ENCODE measurements at places on chromosomes 1 and 21.
A peak's percentile ranks its signal among the peaks of the same experiment; 100 is the strongest.

DNA sequence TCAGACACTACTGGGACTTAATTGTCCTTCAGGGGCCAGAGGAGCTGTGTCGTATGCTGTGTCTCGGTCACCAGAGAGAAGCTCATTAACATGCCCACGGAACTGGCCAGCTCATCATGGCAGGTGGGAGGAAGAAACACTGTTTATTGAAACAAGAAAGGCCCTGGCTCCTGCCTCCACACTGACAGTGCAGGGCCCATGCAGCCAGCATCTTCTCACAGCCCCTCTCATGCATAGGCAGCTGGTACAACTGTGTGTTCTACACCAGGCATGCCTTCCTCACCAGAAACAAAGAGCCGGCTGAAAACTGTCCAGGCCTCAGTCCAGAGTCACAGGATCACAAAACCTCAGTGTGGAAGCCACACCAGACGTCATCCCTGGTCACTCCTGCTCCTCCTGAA, 106.0 kb downstream of the UBE2U start:
- no peak overlapping the region for H3K4me3 ChIP-seq
- DNase-seq = no peak
- H3K27ac ChIP-seq = peak overlapping the region; percentile 79
- H3K4me1 ChIP-seq = peaks cover 17% of the 10 kb centered on the region
- no peaks in the 10 kb centered on the region for H3K36me3 ChIP-seq

GRCh38 chr1:2212532-2213491, 15.3 kb upstream of the SKI start:
- no peaks in the 10 kb centered on the region for H3K36me3 ChIP-seq
- peaks cover 70% of the 10 kb centered on the region for H3K4me1 ChIP-seq
- H3K4me3 ChIP-seq = peak overlapping the region; percentile 40
- DNase-seq = peak; percentile 96

DNA sequence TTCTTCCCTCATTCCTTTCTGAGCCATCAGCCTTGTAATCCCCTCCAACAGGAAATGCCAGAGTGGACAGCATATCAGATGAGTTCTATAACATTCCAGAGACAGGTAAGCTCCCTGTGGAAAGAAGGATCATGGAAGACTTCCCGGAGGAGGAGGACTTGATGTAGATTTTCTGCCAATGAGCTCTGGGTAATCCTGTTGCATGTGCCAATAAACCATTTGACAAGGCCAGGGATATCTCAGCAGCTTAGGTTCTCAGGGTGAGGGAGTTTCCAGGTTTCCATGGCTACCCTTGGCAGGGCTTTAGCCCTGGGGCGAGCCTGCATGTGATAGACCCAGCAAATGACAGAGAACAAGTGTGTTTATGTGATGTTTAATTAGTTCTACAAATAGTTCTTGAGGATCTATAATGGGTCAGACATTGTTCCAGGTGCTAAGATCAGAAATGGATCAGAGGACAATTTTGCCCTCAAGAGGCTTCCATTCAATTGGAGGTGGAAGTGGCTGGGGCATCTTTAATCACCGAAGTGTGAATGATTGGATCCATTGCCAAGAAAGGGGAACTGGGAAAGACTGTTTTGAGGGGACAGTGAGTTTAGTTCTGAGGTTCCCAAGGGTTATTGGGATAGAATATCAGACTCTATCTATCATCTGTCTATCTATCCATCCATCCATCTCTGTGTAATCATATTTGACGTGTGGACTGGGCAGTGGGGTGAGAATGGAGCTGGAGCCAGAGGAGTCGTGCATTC, 6.9 kb downstream of the PLA2G5 start:
- no peaks in the 10 kb centered on the region for H3K36me3 ChIP-seq
- DNase-seq = no peak
- no peak overlapping the region for H3K4me3 ChIP-seq
- no peaks in the 10 kb centered on the region for H3K4me1 ChIP-seq

DNA sequence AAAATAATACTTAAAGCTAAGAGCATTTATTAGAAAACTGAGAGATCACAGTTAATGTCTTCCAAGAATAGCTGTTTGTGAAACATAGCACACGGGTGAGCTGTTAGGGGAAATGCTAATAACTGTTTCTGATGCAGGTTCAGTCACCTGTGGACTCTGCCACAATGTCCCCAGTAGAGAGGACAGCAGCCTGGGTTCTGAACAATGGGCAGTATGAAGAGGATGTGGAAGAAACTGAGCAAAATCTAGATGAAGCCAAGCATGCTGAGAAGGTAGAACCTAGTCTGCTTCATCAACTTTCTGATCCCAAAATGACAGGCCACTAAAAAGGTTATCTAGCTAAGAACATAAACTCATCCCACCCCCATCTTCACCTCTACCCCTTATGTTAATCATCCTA, 32.6 kb downstream of the CLEC20A start:
- no peak for DNase-seq
- no peak overlapping the region for H3K4me3 ChIP-seq
- no peaks in the 10 kb centered on the region for H3K27me3 ChIP-seq
- H3K36me3 ChIP-seq = peaks cover 36% of the 10 kb centered on the region
- H3K4me1 ChIP-seq = no peaks in the 10 kb centered on the region

- no peak overlapping the region for H3K4me3 ChIP-seq
- no peaks in the 10 kb centered on the region for H3K36me3 ChIP-seq
- H3K27me3 ChIP-seq = no peaks in the 10 kb centered on the region
- H3K4me1 ChIP-seq = peaks cover 57% of the 10 kb centered on the region
- H3K27ac ChIP-seq = peak overlapping the region; percentile 69
Observed at GRCh38 chr1:16189003-16189402, 23.4 kb downstream of the ARHGEF19 start.

DNA sequence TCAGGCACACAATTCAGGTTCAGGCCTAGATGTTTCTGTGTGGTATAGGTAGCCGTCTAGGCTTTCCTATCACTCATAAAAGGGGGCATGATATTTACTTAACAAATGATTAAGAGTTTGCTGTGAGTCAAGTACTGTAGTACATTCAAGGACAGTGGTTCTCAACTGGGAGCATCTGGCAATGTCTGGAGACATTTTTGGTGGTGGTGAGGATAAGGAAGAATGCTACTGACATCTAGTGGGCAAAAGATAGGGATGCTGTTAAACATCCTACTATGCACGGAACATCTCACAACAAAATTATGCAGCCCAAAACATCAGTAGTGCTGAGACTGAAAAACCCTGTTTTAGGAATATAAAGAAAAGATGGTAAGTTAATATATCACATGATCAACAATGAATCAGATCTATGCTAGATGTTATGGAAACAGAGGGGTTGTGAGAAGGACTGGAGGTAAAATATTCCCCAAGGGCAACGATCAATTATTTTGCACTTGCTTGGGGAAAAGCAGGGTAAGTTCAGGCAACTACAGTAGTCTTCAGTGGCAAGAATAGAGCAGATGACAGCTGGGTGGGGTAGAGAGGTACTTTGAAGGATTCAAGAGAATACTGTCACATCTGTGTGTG, 4.9 kb downstream of the DNTTIP2 start:
- no peak overlapping the region for H3K4me3 ChIP-seq
- DNase-seq = no peak

- no peaks in the 10 kb centered on the region for H3K4me1 ChIP-seq
- no peak overlapping the region for H3K27ac ChIP-seq
- H3K4me3 ChIP-seq = no peak overlapping the region
- H3K27me3 ChIP-seq = peaks cover 6% of the 10 kb centered on the region
- no peak for DNase-seq
Observed at GRCh38 chr1:204598319-204598969, 82.2 kb downstream of the MDM4 start.

GRCh38 chr1:199671684-199672083, 355.8 kb upstream of the NR5A2 start:
- H3K27me3 ChIP-seq = no peaks in the 10 kb centered on the region
- no peak overlapping the region for H3K4me3 ChIP-seq
- H3K4me1 ChIP-seq = no peaks in the 10 kb centered on the region
- DNase-seq = no peak

GRCh38 chr1:23475134-23475628, 8.8 kb downstream of the ASAP3 start:
- DNase-seq = no peak
- H3K27me3 ChIP-seq = no peaks in the 10 kb centered on the region
- peak overlapping the region; percentile 52 for H3K27ac ChIP-seq
- H3K4me3 ChIP-seq = no peak overlapping the region

DNA sequence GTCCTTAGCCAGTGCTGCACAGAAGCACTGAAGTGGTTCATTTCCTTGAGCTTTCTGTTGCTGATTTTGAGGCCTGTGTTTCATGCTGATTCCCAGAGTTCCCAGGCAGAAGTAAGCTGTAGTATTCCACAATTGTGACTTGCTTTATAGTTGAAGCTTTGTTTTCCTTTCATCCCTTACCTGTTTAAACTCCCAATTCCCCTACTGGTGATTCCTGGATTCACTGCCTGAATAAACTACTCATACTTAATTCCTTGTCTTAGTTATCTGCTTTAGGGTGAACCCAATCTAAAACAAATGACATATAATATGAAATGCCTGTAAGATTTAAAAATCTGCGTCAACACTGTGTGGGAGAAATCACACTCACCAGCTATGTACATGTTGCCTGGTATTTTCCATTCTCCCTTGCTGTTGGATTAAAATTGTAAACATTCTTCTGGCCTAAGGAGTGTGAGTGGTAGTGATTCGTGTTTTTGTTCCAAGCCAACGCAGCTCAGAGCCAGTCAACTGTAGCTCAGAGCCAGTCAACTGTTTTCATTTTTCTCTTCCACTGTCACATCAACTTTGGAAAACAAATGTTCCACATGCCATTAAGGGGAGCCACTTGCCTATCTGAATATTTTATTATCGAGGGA, 879.4 kb downstream of the MRPL39 start:
- no peaks in the 10 kb centered on the region for H3K4me1 ChIP-seq
- H3K4me3 ChIP-seq = no peak overlapping the region
- no peak for DNase-seq
- H3K27me3 ChIP-seq = no peaks in the 10 kb centered on the region
- no peak overlapping the region for H3K27ac ChIP-seq

DNA sequence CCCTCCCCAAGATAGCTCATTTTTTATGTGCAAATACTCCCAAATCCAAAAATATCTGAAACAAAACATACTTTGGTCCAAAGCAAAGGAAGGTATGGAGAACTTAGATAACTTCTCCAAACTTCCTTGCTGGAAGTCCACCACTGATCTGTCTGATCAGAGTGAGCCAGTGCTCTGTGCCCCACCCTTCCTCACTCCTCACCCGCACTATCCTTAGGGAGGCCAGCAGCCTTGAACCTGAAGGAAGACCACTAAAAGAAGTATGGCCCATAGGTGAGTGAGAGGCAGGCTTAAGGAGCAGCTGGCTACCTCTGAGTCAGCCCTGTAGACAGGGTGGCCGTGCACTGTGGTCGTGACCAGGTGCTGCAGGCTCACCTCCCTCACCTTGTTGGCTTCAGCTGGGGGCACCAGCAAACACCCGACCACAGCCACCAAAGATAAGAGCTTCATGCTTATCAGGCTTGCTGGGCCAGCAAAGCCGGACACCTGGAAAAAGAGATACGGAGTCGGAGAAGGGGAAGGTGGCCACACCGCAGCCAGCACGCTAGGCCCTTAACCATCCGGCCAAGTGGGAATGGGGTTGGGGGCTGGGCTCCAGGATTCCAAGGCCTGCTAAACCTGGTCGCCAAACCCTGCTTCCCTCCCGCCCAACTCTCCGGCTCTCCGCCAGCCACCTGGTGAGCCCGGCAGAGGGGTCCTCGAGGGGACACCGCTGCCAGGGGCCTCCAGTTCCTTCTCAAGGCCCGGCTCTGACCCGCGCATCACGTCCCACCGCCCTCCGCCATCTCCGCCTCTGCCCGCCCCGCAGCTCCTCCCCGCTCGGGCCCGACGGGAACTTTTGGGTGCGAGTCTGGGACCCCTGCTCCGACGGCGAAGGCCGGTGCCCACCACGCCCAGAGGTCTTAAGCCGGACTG, 543 bp downstream of the TMEM9 start:
- H3K27ac ChIP-seq = peak overlapping the region; percentile 52
- no peak for DNase-seq
- peaks cover 6% of the 10 kb centered on the region for H3K36me3 ChIP-seq
- no peaks in the 10 kb centered on the region for H3K27me3 ChIP-seq
- H3K4me3 ChIP-seq = peak overlapping the region; percentile 80

- H3K36me3 ChIP-seq = no peaks in the 10 kb centered on the region
- H3K4me1 ChIP-seq = peaks cover 12% of the 10 kb centered on the region
- DNase-seq = no peak
- H3K27ac ChIP-seq = no peak within 1 kb of the TSS
- peaks cover 13% of the 10 kb centered on the region for H3K27me3 ChIP-seq
Observed at GRCh38 chr1:17248781-17249180, at the start of gene PADI3. Gene PADI3 (plus strand): TSS chr1:17249098. CDS start chr1:17249138, 40 bp downstream.

DNA sequence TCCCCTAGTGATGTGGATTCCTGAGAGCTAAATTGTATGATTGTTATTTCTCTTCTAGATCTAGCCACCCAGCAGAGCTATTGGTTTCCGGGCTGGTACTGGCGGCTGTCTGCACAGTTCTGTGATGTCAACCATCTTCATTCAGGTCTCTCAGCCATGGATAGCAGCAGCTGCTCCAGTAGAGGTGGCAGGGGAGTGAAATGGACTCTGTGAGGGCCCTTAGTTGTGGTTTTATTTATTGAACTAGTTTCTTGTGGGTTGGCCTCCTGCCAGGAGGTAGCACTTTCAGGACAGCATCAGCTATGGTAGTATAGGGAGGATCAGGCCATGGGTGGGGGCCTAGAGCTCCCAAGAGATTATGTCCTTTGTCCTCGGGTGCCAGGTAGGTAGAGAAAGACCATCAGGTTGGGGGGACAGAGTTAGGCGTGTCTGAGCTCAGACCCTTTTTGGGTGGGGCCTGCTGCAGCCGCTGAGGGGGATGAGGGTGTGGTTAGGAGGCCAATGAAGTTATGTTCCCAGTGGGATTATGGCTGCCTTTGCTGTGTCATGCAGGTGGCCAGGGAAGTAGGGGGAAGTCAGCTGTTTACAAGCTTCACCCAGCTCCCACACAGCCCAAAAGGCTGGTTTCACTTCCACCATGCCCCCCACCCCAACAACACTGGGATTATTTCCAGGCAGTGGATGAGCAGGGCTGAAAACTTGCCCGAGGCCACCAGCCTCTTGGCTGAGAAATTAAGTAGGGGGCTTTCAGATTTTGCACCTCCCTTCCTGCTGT, 55.1 kb upstream of the RGS4 start:
- H3K4me3 ChIP-seq = no peak overlapping the region
- no peaks in the 10 kb centered on the region for H3K27me3 ChIP-seq
- no peaks in the 10 kb centered on the region for H3K4me1 ChIP-seq
- no peak overlapping the region for H3K27ac ChIP-seq

All from suprapubic skin (tissue), 4 donors.